ENCODE measurements at places on chromosomes 5 and 9. TPM values are rescaled to one million over a fixed set of nuclear protein-coding genes. Genes with fewer than 3 reads are reported as not detected.

DNA sequence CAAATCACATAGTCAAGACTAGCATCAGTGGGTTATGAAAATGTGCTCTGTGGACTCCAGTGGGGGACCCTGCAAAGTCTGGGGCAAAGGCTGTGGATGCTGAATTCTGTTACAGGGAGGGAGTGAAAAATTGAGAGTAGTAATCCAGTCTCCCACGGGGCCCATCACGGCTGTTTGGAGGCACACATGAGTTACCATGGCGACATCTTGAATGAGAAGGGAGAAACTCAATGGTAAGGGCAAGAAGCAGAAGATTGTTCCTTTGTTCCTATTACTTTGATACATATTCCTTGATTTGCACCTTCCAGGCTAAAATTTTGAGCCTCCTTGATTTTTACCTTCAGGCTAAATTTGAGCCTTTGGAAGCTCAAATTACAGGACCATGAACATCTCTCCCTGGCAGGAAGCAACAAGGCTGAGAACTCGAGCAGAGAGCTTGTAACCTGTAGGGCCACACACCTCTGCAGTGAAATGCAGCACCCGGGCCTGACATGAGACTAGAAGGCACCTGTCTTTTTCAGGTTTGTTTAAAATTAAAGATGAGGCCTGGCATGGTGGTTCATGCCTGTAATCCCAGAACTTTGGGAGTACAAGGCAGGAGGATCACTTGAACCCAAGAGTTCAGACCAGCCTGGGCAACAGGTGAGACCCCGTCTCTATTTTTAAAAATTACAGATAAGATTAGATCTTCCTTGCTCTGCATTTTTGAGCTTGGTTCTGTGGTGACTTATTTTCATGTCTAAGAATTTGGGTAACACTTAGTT, 31.0 kb upstream of the ZFR start:
- no peak for DNase-seq

DNA sequence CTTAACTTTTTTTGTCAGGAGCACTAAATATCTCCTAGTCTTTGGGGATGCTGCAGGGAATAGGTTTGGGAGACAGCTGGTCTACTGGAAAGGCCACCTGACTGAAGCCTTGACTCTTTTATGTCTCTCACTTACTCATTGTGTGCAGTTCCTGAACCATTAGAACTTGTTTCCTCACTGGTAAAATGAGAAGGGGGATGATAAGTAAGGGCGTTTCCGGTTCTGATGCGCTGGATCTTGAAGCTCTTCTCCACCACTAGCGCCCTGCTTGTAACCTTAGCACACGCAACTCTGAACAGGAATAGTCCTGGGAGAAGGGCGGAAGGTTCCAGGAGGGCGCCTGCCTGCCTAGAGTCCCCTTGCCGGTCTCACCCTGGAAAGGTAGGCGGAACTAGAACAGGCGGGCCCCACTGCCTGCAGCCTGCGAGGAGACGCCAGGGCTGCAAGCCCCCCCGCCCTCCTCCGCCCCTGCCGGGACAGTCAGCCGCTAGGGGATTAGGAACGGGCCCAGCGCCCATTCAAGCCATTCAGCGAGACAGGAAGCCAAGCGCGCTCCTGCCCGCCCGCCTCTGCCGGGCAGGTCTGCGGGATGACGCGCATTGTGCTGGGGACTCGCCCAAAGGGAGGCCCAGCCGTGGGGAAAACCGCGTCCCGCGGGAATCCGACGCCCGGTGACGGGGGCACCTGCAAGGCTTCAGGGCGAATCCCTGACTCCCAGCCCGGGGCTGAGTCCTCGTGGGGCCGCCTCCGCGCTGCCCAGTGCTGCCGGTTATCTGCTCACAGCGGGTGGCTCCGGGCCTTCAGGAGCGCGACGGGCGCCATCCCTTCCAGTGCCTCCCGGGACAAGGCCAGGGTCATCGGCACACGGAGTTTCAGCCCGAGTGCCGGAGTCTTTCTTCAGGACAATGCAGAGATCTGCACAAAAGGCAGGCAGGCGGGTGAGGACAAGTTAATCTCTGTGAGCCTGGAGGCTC, 44.0 kb upstream of the XPA start:
- no peak for DNase-seq

DNA sequence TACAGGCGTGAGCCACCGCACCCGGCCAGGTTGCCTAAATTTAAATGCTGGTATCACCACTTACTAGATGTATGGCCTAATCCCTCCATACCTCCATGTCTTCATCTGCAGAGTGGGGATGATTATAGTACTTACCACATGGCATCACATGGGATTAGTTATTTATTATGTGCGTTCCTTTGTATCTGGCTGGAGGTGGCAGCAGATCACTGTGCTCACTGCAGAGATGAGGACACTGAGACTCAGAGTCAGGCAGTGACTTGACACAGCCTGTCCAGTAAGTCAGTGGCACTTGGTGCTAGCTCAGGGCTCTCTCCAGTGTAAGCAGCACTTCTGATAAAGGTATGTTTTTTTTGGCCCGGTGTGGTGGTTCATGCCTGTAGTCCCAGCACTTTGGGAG, 38.4 kb upstream of the HAND1 start:
- peak; percentile 39 for DNase-seq

DNA sequence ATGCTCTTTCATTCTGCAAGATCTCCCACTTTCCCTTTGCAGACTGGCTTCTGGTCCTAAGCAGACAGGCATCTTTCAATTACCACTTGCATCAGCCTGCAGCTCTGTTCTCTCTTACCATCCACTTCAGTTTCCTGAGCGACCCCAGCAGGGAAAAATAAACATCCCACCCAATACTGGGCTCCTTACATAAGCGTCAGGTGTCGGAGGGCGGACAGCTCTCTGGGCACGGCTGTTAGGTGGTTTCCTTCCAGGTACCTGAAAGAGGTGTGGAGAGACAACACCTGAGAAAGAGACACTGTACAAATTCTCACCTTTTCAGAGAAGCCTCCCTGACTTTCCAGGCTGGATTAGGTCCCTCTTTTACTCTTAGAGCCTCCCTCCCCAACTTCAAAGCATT, 145.1 kb upstream of the PANK3 start:
- no peak for DNase-seq

- DNase-seq: no peak
Observed at GRCh38 chr5:167406513-167406912, 884.9 kb upstream of the WWC1 start.

- no peak for DNase-seq
Observed at GRCh38 chr9:30198463-30199309, 2185.8 kb upstream of the ACO1 start.

- no peak for DNase-seq
Observed at GRCh38 chr5:109256486-109256885, 153.3 kb downstream of the PJA2 start.

DNA sequence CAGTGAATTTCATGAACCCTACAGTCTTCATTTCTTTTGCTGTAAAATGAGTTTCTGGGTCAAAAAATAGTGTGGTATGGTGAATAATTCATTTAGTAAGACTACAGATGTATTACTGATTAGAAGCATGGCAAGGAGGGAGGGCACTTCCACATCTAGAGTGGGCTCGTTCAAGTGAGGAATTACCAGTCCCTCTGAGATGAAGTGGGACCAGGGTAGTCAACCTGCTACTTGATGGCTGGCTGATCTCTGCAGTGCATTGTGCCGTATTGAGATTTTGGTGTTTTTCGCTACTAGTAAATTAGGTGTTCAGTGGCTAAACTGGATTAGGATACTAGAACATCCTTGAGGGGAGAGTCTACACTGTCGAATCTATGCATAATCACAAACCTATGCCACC, 10.8 kb downstream of the CDC37L1 start:
- DNase-seq: no peak

GRCh38 chr5:65819215-65819904, 97.4 kb downstream of the NLN start:
- DNase-seq: no peak

DNA sequence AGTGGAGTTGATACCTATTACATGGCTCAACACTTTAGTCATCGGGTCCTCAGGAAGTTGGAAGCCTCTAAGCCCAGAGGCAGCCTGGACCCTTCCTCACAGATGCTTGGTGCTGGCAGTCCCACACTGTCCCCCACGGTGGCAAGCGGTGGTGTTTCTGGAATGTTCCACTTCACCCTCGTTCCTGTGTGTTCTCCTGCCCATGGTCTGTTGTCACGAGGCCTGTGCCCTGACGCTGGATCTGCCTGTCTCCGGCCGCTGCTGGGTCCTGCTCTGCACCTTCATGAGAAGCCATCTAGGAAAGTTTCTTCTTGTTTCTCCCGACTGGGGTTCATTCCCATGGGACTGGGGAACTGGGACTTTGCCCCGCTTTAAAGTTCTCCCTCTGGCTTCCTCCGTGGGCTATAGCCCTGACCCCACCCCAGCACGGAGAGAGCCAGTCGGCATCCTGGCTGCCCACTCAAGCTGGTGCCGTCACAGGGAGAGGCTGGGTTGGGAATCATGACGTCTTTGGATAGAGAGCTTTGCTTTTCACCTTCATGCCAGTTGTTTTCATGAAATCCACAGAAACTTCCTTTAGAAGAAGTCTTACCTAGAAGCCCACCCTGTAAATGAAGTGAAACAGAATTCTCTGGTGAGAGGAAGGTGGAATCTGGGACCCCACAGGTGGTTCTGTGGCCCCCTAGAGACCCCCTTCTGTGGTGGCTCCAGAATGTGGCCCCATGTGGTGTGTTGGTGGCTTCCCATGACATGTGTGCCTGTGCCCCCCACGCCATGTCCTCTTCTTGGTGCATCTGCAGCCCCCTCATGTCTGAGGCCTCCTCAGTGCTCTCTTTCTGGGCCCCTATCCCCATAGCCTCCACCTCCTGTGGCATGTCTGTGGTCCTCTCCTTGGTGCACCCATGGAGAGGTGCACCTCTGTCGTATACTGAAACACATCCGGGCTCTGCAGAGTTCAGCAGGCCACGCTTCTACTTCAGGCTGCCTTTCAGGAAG, 43.8 kb downstream of the TRIP13 start:
- no peak for DNase-seq

- DNase-seq: no peak
Observed at GRCh38 chr9:117656002-117656401, 48.2 kb upstream of the TLR4 start.

GRCh38 chr5:170623576-170624181, 119.9 kb downstream of the KCNIP1 start:
- peak; percentile 88 for DNase-seq

- DNase-seq: no peak
Observed at GRCh38 chr5:98454407-98454806, 319.1 kb upstream of the RGMB start.

- no peak for DNase-seq
Observed at GRCh38 chr5:133487093-133487492, 125.2 kb downstream of the FSTL4 start.

- no peak for DNase-seq
Observed at GRCh38 chr9:109253637-109254284, 67.1 kb downstream of the EPB41L4B start.

DNA sequence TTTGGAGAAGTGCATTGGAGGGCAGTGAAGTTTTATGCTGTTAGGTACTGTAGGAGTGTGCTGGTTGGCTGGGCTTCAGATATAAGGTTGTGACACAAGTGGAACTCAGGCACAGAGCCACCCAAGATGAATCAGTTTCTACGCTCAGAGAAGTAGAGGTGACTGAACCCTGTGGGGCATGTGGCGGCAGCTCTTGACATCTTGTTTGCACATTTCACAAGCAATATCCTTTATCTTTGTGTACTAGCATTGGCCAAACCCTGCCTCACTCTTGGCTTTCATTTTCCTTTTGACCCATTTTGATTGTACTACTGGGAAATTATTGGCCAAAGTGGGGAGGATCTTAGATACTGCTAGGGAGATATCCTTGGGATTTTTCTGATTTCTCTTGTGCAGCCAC, 110.0 kb downstream of the PSAT1 start:
- no peak for DNase-seq

GRCh38 chr5:170508660-170509347, 5.0 kb downstream of the KCNIP1 start:
- no peak for DNase-seq

The COL23A1 gene
- total RNA-seq: 5.7 TPM

The SHISAL2B gene
- not detected for total RNA-seq

The SH3GLB2 gene
- total RNA-seq: 42.1 TPM

The GARIN3 gene
- not detected for total RNA-seq

The C9orf152 gene
- total RNA-seq: not detected

The OTULINL gene
- not detected for total RNA-seq

The RANBP17 gene
- total RNA-seq: not detected

The DMRT3 gene
- not detected for total RNA-seq

The PCSK1 gene
- not detected for total RNA-seq

The SWI5 gene
- total RNA-seq: 34.5 TPM
